Central memory CD4-positive, alpha-beta T cell (primary cell): ENCODE measurements at places on chromosomes 11 and 22.
A peak's percentile ranks its signal among the peaks of the same experiment; 100 is the strongest.

DNA sequence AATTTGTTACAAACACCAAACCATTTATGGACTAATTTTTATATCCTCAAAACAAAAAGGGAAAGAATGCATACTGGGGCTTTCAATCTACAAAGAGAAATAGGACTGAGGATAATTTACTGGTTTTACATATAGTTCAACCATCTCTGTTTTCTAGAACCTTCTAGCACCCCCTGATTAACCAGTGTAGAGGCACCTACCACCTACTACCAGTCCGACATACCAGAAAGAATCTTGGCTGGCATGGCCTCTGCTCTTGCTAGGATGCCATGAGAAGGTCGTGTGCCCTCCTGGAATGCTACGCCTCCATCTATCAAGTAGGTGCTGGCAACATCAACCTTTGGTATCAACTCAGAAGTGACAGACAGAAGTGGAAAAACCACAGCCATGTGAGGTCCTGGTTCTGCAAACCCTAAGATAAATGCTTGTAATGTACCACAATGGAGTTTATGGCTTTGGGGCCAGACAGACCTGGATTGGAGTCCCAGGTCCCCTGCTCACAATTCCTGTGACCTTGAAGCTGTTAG is 28.2 kb downstream of the MYH9 start:
- no peak for DNase-seq

DNA sequence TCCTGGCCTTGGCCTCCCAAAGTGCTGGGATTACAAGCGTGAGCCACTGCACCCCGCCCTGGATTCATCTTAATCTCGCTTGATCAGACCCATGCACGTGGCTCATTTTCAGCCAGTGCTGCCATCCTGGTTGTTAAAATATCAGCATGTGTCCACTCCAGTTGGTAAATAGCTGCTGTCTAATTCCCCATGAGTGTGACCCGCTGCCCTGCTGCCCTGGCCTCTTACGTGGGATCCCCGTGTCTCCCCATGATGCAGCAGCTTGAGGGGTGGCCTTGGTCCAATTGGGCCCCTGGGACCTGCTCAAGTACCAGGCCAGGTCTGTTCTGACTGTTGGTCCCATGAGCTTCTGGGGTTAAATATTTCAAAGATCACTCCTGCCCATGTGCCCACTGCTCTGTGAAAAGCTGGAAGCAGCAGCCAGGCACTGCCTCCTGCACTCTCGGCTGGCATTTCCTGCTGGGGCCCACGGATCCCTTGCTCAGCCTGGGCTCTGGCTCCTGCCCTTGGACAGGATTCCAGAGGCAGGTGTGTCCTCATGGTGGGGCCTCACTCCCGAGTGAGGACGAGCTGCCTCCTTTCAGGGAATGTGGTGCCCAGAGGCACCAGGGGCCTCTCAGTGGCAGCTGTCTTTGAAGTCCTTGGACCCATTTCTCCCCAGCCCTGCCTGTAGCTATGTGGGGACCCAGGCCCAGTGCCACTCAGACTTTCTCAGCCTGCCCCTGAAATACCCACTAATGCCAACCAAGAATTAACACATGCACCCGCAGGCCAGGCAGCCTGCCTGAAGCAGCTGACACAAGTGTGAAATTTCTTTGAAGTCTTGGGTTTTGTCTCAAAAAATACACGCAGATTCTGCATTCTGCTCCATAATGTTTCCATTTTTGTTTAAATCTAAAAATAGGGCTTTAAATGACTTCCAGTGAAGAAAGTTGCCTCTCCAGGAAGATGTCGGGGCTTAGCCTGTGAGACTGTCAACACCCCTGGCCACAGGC is 38.1 kb upstream of the PRDM11 start:
- DNase-seq, result no peak

- no peak for DNase-seq
Measured at GRCh38 chr11:123507043-123507442, 77.0 kb downstream of the GRAMD1B start.

GRCh38 chr22:19767427-19768341 is 7.1 kb downstream of the TBX1 start:
- no peak for DNase-seq

DNA sequence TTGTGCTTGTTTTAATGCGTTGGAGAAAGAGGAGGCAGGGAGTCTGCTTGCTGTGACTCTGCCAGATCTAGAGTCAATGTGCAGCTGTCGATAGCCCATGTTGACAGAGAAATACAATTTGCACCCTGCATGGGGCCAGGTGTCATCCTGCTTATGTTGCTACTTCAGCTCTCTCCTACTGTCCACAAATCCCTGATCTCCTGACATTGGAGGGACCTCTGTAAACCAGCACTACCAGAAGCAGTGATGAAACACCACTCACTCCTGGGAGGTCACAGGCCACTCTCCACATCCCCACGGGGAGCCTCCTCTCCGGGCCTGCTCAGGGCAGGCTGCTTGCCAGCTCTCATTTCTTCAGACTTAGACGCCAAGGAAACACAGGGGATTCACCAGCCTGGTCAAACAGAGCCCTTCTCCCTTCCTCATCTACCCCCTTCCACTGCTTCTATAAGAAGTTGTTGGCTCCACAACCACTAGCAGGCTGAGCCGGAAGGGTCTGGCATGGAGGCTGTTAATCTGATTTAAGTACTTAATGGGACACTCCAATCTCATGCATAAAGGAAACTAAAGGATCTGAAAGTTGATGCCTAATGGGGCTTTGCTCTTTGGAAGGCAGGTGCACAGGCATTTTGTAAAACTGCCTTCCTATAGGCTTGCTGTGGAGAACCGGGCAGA is 29.9 kb upstream of the CSNK2A3 start:
- no peak for DNase-seq

DNA sequence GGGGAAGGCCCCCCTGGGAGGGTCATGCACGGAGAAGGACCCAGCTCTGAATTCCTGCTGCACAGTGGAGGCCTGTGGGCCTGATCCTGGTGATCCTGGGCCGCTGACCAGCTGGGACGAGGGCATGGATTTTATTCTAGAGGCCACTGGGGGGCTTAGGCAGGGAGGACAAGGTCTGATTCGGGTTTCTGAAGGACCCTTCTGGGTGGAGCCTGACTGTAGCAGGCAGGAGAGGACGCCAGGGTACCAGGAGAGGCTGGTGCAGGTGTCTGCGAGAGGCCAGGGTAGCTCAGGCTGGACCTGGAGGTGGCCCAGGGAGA is 31.3 kb downstream of the MPPED1 start:
- no peak for DNase-seq

- DNase-seq, result no peak
Measured at GRCh38 chr11:115456019-115456418, 48.2 kb downstream of the CADM1 start.

DNA sequence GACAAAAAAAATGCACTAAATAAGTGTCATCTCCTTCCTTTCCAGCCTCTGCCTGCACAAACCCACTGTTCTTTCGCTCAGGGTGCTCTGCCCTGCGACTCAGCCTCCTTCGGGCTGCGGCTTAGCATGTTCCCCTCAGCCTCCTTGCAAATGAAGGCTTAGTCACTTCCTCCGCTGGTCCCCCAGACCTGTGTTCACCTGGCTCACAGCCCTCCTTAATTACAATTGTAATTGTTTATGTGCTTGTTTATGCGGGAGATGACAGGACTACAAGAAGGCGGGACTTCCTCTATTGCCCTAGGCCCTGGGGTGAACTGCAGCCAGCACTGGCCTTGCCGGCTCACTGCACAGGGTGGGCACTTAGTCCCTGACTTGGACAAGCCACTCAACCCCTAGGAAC is 303.6 kb downstream of the KIRREL3 start:
- no peak for DNase-seq

- peak; percentile 87 for DNase-seq
Measured at GRCh38 chr22:37484480-37485394, 1.4 kb downstream of the MFNG start.

GRCh38 chr11:32316858-32317642 is 118.3 kb downstream of the WT1 start:
- DNase-seq, result no peak

- DNase-seq, result no peak
Measured at GRCh38 chr11:120391292-120391691, 55.1 kb downstream of the ARHGEF12 start.

DNA sequence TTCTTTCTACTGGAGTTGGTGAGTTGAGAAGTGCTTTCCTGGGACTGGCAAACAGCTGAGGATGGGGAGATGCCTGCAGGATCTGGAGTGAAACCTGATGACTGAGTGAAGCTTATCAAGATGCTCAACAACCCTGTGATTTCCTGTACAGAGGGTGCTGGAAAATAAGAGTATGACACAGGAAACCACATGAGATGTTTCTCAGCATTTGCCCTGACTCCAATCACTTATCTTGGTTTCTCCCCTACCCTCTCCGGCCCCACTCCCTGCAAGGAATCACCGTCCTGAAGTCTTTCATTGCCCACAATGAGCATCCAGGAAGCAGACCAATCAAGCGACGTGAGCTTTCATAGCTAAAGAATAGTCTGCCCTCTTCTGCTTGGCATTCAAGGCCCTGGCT is at the start of gene MRGPRX2:
Gene MRGPRX2 (minus strand): TSS at position 89 of the 400 bp plus-strand sequence. CDS start 4,315 bp downstream, outside the sequence.
- DNase-seq, result no peak

- DNase-seq, result no peak
Measured at GRCh38 chr11:111917788-111918187, 925 bp upstream of the C11orf52 start.

- no peak for DNase-seq
Measured at GRCh38 chr11:130592056-130592455, 143.6 kb downstream of the ADAMTS15 start.

GRCh38 chr11:119206511-119207414 is 624 bp downstream of the CBL start:
- peak; percentile 50 for DNase-seq

GRCh38 chr11:96188243-96189006 is 154.6 kb downstream of the MAML2 start:
- DNase-seq, result no peak

DNA sequence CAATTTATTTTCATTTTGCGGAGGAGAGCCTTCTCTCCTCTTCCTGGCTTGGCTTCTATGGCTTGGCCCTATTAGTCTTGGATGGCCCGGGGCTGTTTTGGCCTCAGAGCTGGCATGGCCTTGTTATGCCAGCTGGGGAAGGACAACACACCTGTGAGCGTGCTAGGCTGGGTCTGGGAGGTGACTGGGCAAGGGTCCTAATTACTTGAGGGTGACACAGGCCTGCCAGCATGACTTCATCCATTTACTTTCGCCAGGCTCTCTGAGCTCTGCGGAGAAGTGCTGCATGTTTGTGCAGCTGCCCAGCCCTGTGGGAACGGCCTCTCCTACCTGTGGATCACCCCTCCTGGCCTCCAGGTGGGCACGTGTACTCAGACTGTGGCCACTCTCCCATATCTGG is 153.6 kb downstream of the SNX19 start:
- DNase-seq, result no peak

DNA sequence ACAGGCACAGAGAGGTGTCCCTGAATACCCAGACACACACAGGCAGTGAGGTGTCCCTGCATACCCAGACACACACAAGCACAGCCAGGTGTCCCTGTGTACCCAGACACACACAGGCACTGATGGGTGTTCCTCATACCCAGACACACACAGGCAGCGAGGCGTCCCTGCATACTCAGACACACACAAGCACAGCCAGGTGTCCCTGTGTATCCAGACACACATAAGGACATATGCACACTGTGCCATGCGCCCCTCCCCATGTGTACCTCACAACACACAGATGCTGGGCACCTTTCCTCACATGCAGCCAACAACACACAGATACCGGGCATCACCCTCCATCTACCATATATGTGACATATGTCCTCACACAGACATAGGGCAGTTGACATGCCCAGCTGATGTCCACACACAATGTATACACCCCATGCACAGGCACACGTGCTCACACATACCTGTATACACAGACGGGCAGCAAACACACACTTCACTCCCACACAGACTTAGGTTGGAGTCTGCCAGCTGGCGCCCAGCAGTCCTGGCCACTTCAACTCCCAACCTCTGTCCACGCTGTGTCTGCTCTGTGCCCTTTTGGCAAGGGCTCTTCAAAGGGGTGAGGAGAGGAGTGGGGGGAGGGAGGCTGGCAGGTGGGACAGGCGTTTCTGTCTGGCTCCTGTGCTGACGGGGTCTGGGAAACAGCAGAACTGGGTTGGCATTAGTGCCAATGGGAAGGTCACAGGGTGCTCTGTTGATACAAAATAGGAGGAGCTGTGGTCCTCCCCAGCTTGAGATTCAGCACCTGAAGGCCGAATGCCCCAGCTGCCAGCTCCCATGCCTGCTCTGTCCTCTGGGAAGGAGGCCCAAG is 69.4 kb upstream of the ALX4 start:
- DNase-seq, result no peak

DNA sequence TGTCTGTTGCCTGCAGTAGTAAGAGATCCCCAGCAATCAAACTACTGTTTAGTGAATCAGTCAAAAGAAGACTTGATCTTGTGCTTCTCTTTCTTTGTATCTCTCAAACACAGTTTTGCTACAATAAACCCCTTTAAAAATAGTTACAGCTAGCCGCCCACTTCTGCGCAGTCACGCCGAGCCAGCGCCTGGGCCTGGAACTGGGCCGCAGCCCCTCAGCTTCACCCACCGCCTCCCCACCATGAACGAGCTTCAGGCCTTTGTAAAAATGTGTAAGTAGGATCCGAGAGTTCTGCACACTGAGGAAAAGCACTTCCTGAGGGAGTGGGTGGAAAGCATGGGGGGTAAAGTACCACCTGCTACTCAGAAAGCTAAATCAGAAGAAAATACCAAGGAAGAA is 60.5 kb downstream of the CWC15 start:
- DNase-seq, result no peak

- no peak for DNase-seq
Measured at GRCh38 chr22:37145180-37146050, 4.3 kb downstream of the IL2RB start.

GRCh38 chr11:29435421-29435820 is 581.4 kb downstream of the KCNA4 start:
- DNase-seq, result no peak

DNA sequence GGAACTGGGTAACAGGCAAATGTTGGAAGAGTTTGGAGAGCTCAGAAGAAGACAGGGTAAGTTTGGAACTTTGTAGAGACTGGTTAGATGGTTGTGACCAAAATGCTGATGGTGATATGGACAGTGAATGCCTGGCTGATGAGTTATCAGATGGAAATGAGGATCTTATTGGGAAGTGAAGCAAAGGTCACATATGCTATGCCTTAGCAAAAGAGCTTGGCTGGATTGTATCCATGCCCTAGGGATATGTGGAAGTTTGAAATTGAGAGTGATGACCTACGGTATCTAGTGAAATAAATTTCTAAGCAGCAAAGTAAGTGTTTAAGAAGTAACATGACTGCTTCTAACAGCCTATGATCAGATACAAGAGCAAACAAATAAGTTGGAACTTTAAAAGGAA is 17.8 kb downstream of the BBOX1 start:
- no peak for DNase-seq

DNA sequence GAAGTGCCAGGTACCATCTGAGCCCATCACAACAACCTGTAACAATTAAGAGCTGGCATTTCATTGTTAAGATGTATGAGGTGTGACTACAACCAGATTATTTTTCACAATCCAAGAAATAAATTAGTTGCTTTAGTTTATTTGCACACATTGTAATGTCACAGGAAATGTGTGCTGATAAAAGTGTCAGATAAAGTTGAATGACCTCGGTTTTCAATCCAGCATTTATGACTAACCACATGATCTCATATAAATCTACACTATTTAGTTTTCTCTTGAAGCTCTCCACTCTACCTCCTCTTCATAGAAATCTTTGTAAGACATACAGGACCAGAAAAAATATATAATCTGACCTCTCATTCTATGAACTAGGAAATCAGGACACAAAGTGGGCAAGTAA is 166.2 kb downstream of the PGR start:
- no peak for DNase-seq
